ENCODE measurements at places on chromosomes 12 and 14.

- DNase-seq = no peak
Measured at GRCh38 chr14:104551851-104552737, 27.5 kb upstream of the C14orf180 start.

- no peak for DNase-seq
Measured at GRCh38 chr14:83416476-83416875, 1882.8 kb upstream of the SEL1L start.

GRCh38 chr12:14723763-14724162, 27.4 kb upstream of the GUCY2C start:
- DNase-seq = peak; percentile 70

GRCh38 chr12:1797011-1797901, 23.1 kb upstream of the LRTM2 start:
- DNase-seq = no peak

DNA sequence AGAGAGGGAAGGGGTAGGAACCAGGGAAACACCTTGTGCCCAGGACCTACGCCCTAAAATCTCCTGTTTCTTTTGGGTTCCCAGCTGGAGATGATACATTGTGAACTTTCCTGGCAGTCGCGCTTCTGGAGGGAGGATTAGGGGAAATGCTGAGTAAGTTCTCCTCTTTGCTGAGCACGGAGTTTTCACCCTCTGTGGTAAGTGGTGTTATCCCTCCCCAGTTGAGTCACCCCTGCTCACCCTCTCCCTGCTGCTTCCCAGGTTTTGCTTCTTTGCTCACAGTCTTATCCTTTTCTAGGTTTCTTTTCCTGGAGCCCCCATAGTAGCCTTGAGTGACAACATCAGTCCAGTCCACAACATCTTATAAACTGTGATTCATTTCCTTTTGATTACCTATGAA, 789.1 kb downstream of the TMEM121 start:
- DNase-seq = no peak

DNA sequence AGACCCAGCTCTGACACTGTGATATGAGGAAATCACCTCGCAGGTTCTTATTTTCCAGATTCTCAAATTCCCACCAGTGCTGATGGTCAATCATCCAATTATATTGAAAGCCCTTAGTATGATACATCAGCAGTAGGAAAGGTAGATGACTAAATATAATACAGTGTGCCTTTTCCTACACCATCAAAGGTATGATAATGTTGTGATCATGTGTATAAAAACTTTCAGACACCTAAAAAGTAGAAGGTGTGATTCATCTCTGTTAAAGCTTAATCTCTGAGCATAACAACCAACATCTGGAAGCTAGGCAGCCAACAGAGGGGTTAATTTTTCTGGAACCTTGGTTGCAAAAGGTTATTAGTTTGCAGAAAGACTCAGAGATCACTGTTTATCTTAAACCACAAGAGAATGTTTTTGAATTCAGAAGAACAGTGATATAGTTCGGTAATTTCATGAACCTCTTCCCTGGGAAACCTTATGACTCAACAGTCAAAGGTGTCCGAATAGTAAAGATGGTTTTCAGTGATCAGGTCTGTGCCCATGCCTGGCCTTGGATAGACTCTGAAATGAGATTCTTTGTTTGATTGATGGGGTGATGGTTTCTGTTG, 122.5 kb downstream of the ETV6 start:
- DNase-seq = peak; percentile 49

DNA sequence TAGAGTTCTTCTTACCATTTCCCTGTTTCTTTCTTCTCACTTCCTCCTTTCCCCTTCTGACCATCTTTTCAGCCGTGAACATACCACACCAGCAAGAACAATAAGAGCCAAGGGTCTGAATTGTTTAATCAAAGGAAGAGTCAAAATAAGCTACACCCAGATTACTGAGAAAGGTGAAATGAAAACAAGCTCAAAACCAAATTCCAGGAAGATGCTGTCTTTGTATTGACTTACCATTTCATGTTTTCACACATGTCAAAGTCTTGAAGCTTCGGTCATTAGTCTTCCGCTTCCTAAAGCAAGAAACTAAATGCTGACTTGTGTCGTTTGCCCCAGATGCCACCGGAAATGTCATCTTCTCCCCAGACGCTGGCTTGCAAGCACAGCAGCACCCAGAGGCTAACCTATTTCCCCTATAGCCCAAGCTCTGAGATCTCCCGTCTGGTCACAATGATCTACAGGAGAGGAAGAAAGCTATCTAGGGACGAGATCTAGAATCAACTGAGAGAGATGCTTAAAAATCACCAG, 136.5 kb upstream of the AMIGO2 start:
- DNase-seq = no peak

DNA sequence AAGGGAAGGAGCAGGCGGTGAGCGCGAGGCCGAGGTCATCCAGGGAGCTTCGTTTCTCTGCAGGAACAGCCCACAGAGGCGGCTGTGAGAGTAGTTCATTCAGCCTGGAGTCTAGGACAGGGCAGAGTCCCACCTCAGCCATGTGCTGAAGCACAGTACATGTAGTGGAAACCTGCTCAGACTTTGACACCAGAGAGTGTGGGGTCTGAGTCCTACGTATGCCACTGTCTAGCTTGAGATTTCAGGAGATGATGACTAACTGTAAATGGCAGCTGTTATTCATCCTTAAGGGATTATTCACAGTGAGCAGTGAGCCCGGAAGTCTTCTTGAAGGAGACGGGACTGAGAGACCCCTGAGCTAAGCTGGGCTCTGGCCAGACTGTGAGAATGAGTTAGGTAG, 938 bp upstream of the SLC6A13 start:
- DNase-seq = peak; percentile 43

- DNase-seq = no peak
Measured at GRCh38 chr12:49138587-49138986, 7.4 kb upstream of the TUBA1B start.

DNA sequence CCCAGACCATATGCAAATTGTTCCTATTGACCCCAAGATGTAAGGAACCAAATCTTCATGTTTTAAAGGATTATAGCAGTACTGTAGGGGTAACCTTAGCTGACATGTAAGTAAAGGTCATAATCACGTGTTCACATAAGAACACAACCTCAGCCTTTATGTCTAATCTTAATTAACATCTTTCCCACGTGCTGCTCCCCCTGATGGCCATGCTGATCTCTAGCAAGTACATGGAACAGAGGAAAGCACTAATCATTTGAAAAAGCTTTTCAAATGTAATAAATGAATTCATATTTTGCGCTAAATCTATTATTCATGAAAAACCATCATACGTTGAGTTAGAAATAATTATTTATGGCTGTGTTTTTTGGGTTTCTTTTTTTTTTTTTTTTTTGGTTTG, 30.5 kb upstream of the ITPR2 start:
- peak; percentile 9 for DNase-seq

DNA sequence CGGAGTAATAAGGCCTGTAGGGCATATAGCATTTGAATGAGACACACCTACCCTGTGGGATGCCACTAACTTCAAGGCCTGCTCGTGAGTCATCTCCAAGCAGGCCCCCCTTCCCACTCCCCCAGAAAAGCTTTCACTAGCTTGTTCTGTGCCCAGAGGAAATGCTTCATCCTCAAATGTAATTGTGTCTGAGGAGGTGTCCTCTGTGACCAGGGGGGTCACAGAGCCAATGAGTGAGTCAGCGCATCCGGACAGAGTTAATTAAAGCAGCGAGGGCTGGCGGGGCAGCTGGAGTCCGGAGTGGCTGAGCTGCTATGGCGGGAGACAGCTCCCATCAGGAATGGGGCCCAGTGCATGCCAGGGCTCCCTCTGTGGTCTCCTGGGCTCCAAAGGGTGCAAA, 27.0 kb upstream of the ESRRB start:
- peak; percentile 93 for DNase-seq

- DNase-seq = no peak
Measured at GRCh38 chr12:1797991-1798640, 22.2 kb upstream of the LRTM2 start.

DNA sequence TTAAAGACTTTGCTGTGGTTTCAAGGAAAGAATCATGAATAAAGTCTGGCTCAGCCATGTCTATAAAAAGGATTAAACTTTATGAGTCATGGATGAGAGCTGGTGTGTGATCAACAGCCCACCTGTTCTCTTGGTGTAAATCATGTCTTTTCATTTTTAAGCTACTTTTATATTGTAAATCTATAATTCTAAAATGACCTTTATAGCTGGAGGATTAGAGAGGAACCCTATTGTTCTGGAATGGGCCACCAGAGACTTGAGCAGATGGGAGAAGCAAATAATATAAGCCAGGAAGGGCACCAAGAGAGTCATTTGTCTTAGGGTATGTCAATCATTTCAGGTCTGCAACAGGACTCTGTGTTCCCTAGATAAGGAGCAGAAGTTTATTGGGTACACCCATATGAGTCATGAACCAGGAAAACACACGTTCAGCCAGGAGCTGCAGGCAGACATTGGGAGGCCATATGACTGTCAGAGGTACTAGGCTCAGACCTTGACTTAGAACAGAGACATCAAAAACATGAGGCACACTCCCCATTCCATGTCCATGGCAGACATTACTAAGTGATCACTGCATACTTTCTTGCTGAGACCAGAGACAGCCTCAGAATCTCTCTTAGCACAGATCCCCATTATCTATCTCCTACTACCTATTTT, 49.3 kb downstream of the NDUFA12 start:
- peak; percentile 24 for DNase-seq

- no peak for DNase-seq
Measured at GRCh38 chr12:70044167-70044566, 199.1 kb upstream of the CNOT2 start.
